ENCODE measurements at places on chromosomes 5 and 9.

GRCh38 chr9:137129456-137130175 is 9.3 kb upstream of the GRIN1 start:
- peak; percentile 48 for DNase-seq

DNA sequence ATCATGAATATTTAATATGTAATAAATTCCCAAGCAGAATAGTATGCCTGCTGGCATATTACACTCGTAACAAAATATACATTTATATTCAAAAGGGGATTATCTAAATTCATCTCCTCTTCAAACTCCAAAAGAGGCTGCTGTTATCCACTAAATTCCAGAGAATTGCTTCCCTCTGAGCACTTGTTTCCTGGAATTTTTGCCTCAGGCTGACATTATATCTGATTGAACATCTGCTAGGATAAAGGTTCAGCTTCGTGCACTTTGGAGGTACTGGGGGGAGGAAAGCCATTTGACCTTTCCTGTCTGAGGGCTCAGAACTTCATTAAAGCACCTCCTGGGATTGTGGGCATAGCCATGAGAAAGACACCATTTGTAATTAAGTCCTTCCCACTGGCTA is 4.3 kb upstream of the HAPLN1 start:
- DNase-seq = no peak

GRCh38 chr9:98410185-98410697 is 154.8 kb upstream of the TBC1D2 start:
- no peak for DNase-seq

GRCh38 chr5:1000329-1000728 is 8.3 kb upstream of the NKD2 start:
- DNase-seq = no peak

DNA sequence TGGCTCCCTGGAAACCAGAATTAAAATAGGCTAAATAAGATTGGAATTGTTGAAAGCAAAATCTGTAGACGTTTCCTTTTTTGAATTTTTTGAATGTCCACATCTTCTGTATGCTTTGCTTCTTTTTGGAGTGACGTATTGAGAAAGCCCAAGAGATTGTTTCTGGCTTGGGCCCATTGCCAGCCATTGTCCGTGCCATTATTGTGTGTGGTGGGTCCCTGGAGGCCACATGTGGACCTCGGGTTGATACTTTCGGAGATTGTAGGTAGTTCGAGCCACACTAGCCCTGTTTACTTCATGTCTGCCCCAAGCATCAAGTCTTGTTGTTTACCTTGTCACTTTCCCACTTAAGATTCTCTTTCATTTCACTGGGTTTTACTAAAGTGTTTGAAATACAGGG is 106.0 kb downstream of the PALM2AKAP2 start:
- DNase-seq = no peak

- DNase-seq = no peak
These were observed 275.2 kb upstream of the IRX1 start for GRCh38 chr5:3320317-3320875.

DNA sequence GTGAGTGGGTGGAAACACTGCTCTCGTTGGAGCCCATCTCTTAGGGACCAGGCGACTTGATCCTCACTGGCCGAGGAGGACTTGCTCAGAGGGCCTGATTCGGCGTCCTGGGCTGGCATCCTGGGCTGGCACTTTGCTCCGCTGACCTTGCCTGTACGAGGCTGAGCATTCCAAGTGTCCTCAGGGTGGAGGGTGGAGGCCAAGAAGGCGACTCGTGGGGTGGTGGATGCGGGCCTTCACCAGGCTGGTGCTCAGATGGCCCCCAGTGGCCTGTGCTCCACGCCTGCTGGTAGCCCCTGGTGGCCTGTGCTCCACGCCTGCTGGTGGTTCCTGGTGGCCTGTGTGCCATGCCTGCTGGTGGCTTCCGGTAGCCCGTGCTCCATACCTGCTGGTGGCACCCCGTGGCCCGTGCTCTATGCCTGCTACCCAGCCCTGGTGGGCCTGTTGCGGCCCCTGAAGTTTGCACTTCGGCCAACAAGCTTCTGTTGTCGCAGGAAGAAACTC is 42.9 kb downstream of the PHF2 start:
- no peak for DNase-seq

DNA sequence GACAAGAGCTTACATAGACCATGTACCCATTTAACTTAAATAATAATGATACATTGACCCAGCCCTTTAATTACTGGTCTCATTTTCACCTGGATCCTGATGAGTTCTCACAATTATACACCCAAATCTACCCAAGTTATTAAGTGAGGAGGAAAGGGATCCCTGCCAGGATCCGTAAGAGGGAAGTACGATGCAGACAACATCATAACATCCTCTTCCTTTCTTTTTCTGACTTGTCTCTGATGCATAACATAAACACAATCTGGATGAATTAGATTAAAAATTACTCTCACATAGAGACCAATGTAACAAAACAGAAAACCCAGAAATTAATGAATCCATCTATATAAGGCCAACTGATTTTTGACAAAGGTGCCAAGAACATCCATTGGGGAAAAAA is 17.0 kb downstream of the MARCHF3 start:
- no peak for DNase-seq

DNA sequence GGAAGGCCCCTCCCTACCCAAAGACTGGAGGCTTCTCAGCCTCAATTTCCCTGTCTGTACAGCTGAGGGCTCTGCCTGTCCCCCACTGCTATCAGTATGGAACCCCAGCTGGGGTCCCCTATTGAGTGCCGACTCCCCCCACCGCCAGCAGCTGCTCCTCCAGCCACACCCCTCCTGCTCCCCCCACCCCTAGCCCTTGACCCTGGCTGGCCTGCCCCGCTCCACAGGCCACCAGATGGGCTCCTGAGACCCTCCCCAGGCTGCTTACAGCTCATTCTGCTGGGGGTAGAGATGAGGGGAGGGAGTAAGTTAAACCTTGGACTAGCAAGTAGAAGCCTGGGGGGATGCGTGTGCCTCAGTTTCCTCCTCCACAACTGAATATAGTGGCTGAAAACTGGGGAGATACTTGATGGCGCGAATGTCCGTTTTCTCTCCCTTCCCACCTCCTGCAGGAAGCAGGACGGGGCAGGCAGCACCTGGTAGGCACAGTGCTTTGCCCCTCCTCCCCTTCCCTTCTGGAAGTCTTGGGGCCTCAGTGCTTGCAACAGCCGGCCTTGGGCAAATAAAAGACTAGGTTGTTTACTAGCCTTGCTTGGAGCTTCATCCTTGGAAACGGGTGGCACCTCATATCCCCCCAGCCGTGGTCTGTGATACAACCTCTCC is 19.1 kb downstream of the URM1 start:
- no peak for DNase-seq

- no peak for DNase-seq
These were observed 89.2 kb downstream of the ANKRD33B start for GRCh38 chr5:10653043-10653442.

DNA sequence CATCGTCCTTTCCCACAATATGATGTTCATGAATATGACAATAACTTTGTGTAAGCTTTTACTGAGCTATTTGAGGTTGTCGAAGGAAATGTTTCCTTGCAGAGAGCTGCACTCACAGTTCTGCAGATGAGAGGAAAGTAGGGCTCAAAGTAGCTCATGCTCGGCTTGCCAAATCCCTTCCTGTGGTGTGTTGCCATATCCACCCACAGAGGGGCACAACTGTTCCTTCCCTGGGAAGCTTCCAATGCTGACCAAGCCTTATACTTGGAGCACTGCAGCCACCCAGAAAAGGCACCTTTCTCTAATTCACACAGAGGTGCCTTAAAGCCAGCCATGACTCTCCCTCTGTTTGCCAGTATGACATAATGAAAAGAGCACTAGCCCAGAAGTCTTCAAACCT is 390.3 kb downstream of the CAAP1 start:
- no peak for DNase-seq

GRCh38 chr9:109981091-109981490 is 201.1 kb downstream of the PALM2AKAP2 start:
- no peak for DNase-seq

GRCh38 chr5:11407556-11408145 is 496.6 kb downstream of the CTNND2 start:
- no peak for DNase-seq

- no peak for DNase-seq
These were observed 242.9 kb downstream of the MARCHF11 start for GRCh38 chr5:15936505-15937245.

DNA sequence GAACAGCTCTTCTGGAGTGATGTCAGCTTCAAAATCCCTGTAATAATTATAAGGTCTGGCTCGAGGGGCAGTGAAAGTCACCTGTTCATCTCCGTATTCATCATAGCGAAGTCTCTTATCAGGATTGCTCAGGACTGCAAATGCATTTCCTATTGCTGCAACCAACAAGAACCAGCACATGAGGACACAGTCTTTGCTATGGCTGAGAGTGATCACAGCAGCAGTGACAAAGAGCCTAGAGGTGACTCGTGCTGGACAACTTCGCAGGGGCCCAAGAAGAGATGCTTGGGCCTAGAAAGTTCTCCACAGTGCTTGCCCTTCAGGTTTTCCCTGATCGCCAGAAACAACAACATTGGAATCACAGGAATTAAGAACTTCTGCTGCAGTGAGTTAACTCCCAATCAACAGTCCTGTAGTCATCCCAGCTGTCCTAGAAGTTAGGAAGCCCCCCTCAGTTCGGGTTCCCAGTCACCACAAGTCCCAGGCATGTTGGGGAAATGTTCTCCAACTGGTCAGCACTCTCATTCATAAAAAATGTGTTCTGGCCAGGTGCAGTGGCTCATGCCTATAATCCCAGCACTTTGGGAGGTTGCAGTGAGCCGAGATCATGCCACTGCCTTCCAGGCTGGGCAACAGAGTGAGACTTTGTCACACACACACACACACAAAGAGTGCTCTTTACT is 13.0 kb downstream of the DNAJC18 start:
- DNase-seq = no peak

DNA sequence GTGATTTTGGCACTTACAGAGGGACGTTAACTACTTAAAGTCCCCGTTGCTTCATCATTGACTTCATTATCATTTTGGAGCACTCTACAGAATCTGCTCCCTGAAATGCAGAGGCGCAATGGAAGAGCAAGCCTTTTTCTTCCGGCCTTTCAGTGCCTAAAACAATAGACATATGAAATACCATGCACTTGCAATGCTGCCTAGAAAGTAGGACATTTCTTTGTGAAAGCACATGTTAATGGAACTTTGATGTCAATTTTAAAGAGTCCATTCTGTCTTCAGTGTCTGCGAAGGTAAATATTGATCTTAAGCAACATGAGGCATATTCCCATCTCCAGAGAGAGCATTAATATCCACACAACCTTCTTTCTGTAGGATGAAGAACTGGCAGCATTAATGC is 36.3 kb downstream of the ITGA2 start:
- DNase-seq = no peak

GRCh38 chr5:50623666-50624065 is 42.8 kb upstream of the PARP8 start:
- DNase-seq = no peak

GRCh38 chr9:69471433-69471832 is 146.4 kb downstream of the ENTREP1 start:
- no peak for DNase-seq

DNA sequence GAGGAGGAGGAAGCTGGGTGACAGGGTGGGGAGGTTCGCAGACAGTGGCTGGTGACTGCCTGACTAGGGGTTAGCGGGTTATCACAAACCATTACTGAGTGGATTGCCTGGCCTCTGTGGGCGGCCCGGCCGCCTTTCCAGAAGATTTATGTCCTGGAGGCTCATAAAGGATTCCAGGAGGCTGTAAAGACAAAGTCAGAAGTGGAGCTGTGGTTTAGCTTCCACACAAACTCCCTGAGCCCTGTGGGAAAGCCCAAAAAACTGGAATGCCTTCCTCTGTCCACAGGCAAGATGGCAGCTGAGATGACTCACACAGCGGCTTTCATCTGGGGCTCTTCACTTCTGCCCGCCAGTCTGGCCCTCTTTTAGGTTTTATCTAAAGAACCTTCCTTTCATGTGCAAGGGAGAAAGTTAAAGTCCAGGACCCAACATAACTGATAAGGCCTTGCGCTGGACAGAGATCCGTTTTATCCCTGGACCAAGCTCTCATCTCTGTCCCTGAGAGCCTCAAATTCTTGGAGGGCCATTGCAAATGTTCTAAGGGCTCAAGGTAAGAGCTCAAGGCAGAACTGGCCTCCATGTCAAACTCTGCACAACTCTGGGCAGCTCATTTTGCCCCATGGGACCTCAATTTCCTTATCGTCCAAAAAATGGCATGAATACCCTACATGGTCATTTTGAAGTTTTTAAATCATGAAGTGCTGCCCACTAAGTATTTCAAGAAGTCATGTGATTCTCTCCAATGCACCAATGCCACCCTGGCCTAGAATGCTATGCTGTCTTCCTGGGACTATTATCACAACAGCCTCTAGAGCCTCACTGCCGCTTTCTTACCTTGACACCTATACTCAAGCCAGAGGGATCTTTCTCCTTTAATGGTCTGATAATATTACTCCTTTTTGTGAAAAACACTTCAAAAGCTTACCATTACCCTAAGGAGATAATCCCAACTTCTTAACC is 249.4 kb upstream of the TRIM32 start:
- DNase-seq = no peak

GRCh38 chr5:137636099-137636498 is 99.8 kb downstream of the KLHL3 start:
- no peak for DNase-seq

DNA sequence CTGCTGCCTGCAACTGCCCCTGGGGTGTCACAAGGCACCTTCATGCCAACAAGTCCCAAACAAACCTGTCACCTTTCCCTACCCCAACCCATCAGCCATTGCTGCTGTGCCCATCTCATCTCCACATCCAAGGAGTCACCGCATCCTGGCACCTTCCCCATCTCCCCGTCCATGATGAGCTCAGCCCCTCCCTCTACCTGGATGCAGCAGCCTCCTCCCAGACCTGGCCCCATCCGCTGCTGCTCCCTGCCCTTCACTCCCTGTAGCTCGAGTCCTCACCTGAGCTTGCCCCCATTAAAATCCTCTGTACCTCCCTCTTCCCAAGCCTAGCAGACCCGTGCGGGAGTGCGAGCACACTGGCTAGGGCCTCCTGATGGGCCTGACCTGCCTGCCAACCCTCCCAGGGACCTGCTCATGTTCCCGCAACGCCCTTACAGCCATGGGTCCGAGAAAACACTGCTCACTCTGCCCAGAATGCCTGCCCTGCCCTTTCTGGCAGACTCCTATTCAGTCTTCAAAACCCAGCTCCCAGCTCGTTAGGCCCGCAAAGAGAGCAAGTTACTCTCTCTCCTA is 110.6 kb downstream of the ADAMTS2 start:
- DNase-seq = no peak

DNA sequence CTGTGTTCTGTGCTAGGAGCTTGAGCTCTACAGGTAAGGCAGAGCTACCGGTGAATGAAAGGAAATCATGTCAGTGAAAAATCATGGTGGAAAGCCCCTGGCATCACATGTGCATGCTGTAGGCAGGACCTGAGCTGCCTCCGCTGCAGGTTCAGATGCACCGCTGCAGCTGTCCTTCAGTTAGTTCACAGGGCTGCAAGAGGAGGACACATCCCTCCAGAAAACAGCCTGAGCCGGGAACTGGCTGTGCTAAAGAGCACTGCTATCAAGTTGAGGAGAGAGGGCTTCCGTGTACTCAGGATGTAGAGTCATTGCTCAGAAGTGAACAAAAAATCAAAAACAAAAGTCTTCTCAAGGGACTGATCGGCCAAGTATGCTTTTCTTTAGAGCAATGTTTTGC is 138.6 kb downstream of the ERCC6L2 start:
- DNase-seq = no peak

- DNase-seq = no peak
These were observed 45.0 kb upstream of the AGXT2 start for GRCh38 chr5:35092703-35093102.

GRCh38 chr9:135602789-135603481 is 36.4 kb downstream of the GLT6D1 start:
- DNase-seq = no peak

- DNase-seq = no peak
These were observed 74.0 kb upstream of the MIER3 start for GRCh38 chr5:57025961-57026360.
